ENCODE measurements at places on chromosomes 16 and 17.

- no peaks in the 10 kb centered on the region for H3K36me3 ChIP-seq
- no peak overlapping the region for H3K4me3 ChIP-seq
- H3K4me1 ChIP-seq = no peaks in the 10 kb centered on the region
- no peak for DNase-seq
- H3K27ac ChIP-seq = no peak overlapping the region
These were observed 404.6 kb downstream of the SLC39A11 start for GRCh38 chr17:72687886-72688285.

DNA sequence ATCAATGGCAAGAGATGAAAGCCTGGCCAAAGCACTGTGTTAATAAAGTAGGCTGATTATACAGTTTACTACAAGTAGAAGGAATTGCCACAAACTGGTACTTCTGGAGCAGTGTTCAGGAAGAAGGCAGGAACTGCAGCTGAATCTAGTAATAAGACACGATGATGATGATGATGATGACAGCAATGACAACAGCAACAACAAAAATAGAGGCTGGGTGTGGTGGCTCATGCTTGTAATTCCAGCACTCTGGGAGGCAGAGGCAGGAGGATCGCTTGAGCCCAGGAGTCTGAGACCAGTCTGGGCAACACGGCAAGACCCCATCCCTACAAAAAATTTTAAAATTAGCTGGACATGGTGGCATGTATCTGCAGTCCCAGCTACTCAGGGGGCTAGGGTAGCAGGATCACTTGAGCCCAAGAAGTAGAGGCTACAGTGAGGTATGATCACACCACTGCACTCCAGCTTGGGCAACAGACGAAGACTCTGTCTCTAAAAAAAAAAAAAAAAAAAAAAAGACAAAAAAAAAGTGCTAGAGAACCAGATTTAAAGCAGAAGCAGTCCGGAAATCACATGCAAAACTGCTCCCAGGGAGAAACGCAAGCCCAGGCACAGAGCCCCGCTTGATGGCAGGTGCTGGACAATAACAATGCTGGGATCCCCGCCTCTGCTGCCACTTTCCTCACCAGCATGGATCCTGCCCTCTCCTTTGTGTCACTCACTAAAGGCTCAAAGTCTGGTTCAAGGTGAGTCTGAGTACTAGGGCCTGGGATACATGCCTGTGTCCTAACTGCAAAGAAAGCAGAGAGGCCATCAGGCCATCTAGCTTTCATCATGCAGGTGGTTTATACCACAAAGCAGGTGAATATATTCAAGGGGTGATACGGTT lies 44.8 kb downstream of the CPPED1 start:
- no peaks in the 10 kb centered on the region for H3K4me1 ChIP-seq
- no peak overlapping the region for H3K27ac ChIP-seq
- H3K27me3 ChIP-seq = no peaks in the 10 kb centered on the region

- no peak for DNase-seq
- H3K4me3 ChIP-seq = no peak overlapping the region
- no peaks in the 10 kb centered on the region for H3K36me3 ChIP-seq
- H3K4me1 ChIP-seq = no peaks in the 10 kb centered on the region
These were observed 21.9 kb downstream of the ACE start for GRCh38 chr17:63498626-63499195.

GRCh38 chr17:42354956-42355843 lies 33.0 kb downstream of the STAT3 start:
- H3K27ac ChIP-seq = no peak overlapping the region
- peaks cover 4% of the 10 kb centered on the region for H3K4me1 ChIP-seq
- DNase-seq = no peak
- H3K27me3 ChIP-seq = no peaks in the 10 kb centered on the region

DNA sequence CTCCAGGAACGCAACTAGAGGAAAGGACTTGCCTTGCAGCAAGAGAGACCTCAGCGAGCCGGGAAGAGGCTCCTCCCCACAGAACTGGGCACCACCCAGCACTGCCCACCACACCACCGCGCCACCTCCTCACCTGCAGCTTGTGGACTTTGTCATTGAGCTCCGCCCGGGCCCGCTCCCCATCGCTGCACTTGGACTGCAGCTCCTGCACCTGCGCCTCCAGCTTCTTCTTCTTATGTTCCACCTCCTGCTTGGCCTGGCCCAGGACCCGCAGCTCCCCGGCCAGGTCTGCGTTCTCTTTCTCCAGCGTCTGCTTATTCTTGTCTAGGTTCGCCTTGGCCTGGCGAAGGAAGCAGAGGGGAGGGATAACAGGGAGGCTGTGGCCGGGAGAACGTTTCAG lies 76.7 kb downstream of the NDE1 start:
- H3K4me1 ChIP-seq = no peaks in the 10 kb centered on the region
- no peaks in the 10 kb centered on the region for H3K36me3 ChIP-seq
- no peak for DNase-seq

DNA sequence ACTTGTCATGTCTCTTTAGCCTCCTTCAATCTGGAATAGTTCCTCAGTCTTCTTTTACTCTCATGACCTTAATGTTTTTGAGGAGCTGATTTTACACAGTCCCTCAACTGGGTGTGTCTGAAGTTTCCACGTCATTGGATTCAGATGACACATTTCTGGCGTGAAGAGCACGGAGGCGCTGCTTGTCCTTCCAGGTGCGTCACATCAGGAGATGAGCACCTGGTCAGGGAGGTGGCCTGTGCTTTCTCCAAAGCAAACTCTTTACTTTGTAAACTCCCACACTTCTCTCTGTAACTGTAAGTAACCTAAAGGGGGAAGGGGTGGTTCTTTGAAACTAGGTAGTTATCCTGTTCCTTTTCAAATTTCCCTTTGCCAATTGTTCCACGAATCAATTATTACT lies 52.5 kb upstream of the MNT start:
- H3K4me1 ChIP-seq = no peaks in the 10 kb centered on the region
- peaks cover 22% of the 10 kb centered on the region for H3K36me3 ChIP-seq
- H3K4me3 ChIP-seq = no peak overlapping the region

DNA sequence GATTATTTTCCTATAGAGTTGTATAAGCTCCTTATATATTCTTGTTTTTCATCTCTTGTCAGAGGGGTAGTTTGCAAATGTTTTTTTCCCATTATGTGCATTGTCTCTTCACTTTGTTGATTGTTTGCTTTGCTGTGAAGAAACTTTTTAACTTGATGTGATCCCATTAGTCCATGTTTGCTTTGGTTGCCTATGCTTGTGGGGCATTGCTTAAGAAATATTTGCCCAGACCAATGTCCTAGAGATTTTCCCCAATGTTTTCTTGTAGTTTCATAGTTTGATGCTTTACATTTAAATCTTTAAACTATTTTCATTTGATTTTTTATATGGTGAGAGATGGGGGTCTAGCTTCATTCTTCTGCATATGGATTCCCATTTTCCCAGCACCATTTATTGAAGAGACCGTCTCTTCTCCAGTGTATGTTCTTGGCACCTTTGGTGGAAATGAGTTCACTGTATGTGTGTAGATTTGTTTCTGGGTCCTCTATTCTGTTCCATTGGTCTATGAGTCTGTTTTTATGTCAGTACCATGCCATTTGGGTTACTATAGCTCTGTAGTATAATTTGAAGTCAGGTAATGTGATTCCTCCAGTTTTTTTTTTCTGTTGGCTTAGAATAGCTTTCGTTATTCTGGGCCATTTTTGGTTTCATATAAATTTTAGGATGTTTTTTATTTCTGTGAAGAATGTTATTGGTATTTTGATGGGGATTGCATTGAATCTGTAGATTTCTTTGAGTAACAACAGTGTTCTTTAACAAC lies 165.8 kb downstream of the ABCA8 start:
- no peaks in the 10 kb centered on the region for H3K4me1 ChIP-seq
- no peaks in the 10 kb centered on the region for H3K27me3 ChIP-seq
- no peaks in the 10 kb centered on the region for H3K36me3 ChIP-seq
- H3K4me3 ChIP-seq = no peak overlapping the region
- no peak for DNase-seq
- H3K27ac ChIP-seq = no peak overlapping the region

DNA sequence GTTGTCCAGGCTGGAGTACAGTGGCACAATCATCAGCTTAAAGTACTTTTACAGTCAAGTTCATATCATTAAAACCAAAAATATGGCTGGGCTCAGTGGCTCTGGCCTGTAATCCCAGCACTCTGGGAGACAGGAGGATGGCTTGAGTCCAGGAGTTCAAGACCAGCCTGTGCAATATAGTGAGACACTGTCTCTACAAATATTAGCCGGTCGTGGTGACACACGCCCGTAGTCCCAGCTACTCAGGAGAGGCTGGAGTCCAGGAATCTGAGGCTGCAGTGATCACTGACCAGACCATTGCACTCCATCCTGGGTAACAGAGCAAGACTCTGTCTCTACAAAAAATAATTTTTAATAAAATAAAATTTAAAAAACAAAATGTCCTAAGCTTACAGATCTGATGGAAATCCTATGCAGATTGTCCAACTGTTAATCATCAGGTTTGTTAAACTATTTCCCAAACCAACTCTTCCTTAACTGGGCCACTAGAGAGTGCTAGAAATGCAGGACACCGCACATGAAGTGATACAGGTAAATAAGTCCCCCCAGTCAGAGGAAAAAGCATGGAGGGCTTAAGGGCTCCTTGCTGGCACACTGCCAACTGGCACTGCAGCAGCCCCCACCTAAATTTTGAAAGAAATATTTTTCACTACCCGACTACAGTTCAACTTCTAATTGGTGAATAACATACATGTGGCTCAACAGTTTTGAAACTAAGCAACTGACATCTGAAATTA lies 2.8 kb downstream of the USP22 start:
- peak overlapping the region; percentile 100 for H3K27ac ChIP-seq
- H3K4me1 ChIP-seq = peaks cover 18% of the 10 kb centered on the region
- peaks cover 11% of the 10 kb centered on the region for H3K36me3 ChIP-seq
- peak; percentile 38 for DNase-seq
- H3K4me3 ChIP-seq = peak overlapping the region; percentile 79

DNA sequence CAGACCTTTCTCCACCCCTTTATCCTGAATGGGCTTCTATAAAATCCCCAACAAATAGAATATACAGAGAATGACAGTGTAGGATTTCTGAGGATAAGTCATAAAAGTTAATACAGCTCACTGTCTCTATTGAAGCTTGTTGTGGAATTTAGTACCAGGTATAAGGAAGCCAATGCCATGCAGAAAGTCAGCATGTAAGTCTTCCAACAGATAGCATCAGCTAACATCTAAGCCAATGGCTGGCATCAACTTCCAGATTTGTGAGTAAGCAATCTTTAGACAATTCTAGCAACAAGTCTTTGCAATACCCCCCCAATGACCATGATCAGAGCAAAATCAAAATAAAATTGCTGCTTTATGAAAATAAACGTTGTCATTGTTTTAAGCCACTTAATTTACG lies 22.5 kb upstream of the LRRC37A3 start:
- H3K27me3 ChIP-seq = no peaks in the 10 kb centered on the region
- H3K4me3 ChIP-seq = no peak overlapping the region
- no peaks in the 10 kb centered on the region for H3K36me3 ChIP-seq
- H3K27ac ChIP-seq = no peak overlapping the region

GRCh38 chr16:88927010-88927409 lies 50.0 kb downstream of the CBFA2T3 start:
- no peak overlapping the region for H3K27ac ChIP-seq
- no peak overlapping the region for H3K4me3 ChIP-seq
- no peaks in the 10 kb centered on the region for H3K4me1 ChIP-seq
- no peaks in the 10 kb centered on the region for H3K27me3 ChIP-seq

DNA sequence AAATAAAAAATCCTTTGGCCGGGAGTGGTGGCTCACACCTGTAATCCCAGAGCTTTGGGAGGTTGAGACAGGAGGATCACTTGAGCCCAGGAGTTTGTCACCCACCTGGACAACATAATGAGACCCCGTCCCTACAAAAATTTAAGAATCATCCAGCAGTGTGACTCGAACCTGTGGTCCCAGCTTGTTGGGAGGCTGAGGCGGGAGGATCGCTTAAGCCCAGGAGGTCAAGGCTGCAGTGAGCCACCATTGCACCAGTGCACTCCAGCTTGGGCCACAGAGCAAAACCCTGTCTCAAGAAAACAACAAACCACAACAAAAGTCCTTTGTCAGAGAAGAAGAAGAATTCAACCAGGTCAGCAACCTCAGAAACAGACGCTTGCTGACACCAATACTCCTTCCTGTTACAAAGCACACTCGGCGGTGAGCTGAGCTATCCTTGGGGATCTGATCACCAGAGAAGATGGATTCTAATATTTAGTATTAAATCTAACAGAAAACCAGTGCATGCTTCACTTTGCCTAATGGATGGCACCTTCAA lies 12.9 kb upstream of the PVALEF start:
- no peak for DNase-seq
- H3K27me3 ChIP-seq = no peaks in the 10 kb centered on the region
- no peak overlapping the region for H3K4me3 ChIP-seq
- H3K27ac ChIP-seq = no peak overlapping the region
- H3K36me3 ChIP-seq = no peaks in the 10 kb centered on the region

- H3K36me3 ChIP-seq = no peaks in the 10 kb centered on the region
- H3K27me3 ChIP-seq = no peaks in the 10 kb centered on the region
- no peak for DNase-seq
- H3K27ac ChIP-seq = no peak overlapping the region
- no peak overlapping the region for H3K4me3 ChIP-seq
These were observed 87.9 kb upstream of the TOB1 start for GRCh38 chr17:50953831-50954601.

- DNase-seq = no peak
- H3K4me3 ChIP-seq = no peak overlapping the region
- no peak overlapping the region for H3K27ac ChIP-seq
- no peaks in the 10 kb centered on the region for H3K36me3 ChIP-seq
- H3K27me3 ChIP-seq = no peaks in the 10 kb centered on the region
These were observed 5.5 kb upstream of the ZNF750 start for GRCh38 chr17:82845163-82845807.

GRCh38 chr16:84059111-84059510 lies 16.5 kb upstream of the SLC38A8 start:
- no peaks in the 10 kb centered on the region for H3K27me3 ChIP-seq
- DNase-seq = no peak
- no peak overlapping the region for H3K27ac ChIP-seq
- no peaks in the 10 kb centered on the region for H3K4me1 ChIP-seq
- no peak overlapping the region for H3K4me3 ChIP-seq
- peaks cover 28% of the 10 kb centered on the region for H3K36me3 ChIP-seq

DNA sequence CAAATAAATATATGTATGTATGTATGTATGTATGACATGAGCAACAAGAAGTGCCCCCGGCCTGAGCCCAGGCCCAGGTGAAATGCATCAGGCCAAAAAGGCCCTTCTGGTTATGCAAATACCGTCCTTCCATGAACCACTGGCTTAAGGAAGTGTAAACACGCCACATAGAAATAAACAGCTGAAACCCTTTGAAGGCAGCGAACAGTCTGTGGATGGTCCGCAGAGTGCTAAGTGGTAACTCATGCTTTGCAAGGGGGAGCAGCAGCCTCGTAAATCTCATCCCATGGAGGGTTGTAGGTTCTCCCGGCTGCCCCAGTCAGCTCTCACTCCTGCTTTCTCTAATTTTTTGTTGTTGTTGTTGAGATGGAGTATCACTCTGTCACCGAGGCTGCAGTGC lies 36.7 kb downstream of the COTL1 start:
- H3K4me3 ChIP-seq = no peak overlapping the region
- no peak for DNase-seq
- H3K27me3 ChIP-seq = no peaks in the 10 kb centered on the region
- no peak overlapping the region for H3K27ac ChIP-seq
